ENCODE measurements at places on chromosomes 1 and 21. TPM values are rescaled to one million over a fixed set of nuclear protein-coding genes. Genes with fewer than 3 reads are reported as not detected.

GRCh38 chr1:38693031-38693430, 166.5 kb downstream of the RRAGC start:
- DNase-seq, result no peak

GRCh38 chr1:76227621-76228020, 153.1 kb downstream of the ST6GALNAC3 start:
- no peak for DNase-seq

Gene DNM3
- 1.2 TPM for total RNA-seq

GRCh38 chr1:229470406-229471043, 36.6 kb upstream of the ACTA1 start:
- DNase-seq, result no peak

- DNase-seq, result no peak
Measured at GRCh38 chr1:99133756-99134500, 129.3 kb upstream of the PLPPR5 start.
